PC-9 (cell line): ENCODE measurements at places on chromosomes 1 and 21. TPM values are rescaled to one million over a fixed set of nuclear protein-coding genes. Genes with fewer than 3 reads are reported as not detected.
A peak's percentile ranks its signal among the peaks of the same experiment; 100 is the strongest.

DNA sequence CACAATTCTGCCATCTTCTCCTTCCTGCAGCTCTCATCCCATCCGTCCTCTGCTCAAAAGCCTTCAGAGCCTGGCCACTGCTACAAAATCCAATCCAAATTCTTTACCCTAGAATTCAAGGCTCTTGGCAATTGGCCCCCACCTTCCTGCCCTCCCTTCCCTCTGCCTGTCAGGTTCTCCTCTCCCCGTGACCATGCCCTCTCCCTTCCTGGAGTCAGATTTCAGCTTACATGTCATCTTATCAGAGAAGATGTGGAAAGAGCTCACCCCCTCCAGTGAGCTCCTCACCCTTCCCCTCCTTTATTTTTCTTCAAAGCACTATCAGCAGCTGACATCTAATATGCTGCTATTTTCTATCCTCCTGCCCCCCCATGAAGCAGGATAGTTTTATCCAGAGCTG, 86.9 kb downstream of the GRIK3 start:
- DNase-seq = no peak

- peak; percentile 59 for DNase-seq
Observed at GRCh38 chr1:225746361-225747179, 31.1 kb upstream of the SRP9 start.

DNA sequence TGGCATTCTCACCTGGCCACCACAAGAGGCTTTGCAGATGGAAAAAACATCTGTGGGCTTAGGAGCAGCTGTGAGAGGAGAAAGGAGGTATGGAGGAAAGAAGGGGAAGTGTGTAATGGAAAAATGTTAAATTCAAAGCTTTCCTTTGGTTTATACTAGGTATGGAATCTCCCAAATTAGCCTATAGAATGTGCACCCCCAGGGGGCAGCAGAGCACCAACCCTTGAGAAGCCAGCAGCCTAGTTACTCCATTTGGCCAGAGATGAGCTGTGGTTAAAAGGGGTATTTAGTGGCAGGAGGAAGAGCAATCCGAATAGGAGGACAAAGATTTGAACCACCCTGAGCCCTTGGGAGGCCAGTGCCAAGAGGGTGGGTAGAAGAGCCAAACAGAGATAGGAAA, 97.5 kb upstream of the CTTNBP2NL start:
- peak; percentile 52 for DNase-seq

The PCSK9 gene
- total RNA-seq = 60.7 and 133 TPM in 2 replicates

The ALPL gene
- total RNA-seq = not detected in 2 replicates

- no peak for DNase-seq
Observed at GRCh38 chr1:2151911-2152310, 42.7 kb downstream of the FAAP20 start.

DNA sequence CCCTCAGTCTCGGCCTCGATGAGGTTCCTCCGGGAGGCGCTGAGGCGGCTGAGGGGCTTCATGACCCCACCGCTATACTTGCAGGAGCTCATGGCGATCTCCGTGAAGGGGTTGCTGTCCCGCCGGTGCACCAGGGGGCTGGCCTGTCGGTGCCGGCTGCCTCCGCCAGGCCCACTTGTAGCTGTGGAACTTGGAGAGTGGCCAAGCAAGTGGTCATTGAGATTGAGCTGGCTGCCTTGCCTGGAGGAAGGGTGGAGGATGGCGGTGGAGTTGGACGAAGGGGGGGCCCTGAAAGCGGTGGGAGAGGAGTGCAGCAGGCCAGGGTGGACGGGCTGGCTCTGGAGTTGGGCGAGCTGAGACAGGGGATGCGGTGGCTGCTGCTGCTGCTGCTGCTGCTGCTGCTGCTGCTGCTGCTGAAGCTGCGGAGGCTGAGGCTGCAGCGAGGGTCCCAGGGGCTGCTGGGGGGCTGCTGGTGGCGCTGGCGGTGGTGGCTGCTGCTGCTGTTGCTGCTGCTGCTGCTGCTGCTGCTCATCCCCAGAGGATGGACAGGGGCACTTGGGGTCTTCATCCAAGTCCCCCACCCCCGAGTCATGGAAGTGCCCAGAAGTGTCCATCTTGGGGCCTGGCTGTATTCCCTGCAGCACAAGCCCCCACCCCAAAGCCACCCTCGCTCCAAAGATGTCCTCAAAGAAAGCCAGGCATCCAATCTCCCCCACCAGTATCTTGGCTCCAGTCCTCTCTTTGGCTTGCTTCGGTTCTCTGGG, 548 bp downstream of the KCNN3 start:
- DNase-seq = no peak

The PADI3 gene
- total RNA-seq = 1.1 and 5.0 TPM in 2 replicates

GRCh38 chr1:106526650-106527049, 529.8 kb upstream of the PRMT6 start:
- no peak for DNase-seq

DNA sequence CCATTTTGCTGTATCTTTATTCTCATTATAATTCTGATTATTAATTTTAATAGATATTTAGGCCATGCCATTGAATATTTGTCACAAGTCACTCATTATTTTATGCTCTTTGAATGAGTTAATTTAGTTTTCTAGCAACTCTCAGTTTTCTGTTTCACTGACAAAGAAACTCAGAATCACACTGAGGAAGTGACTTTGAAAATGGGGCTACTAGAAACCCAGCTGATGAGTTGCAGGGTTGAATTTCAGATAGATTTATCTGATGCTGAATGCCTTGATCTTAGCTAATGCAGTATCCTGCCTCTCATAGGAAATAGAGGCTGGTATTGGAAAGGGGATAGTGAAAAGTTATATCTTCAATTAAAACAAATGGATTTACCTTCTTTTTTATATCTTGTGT, 67.4 kb upstream of the PLA2G4A start:
- no peak for DNase-seq

GRCh38 chr21:31531967-31532366, 127.5 kb upstream of the SOD1 start:
- DNase-seq = no peak

The GJB5 gene
- total RNA-seq = 18.1 and 20.0 TPM in 2 replicates

The SIM2 gene
- 17.9 and 18.5 TPM in 2 replicates for total RNA-seq

The CR1L gene
- total RNA-seq = not detected in 2 replicates

- no peak for DNase-seq
Observed at GRCh38 chr1:29756901-29757725, 520.8 kb downstream of the PTPRU start.

GRCh38 chr1:12438349-12438924, 179.6 kb downstream of the DHRS3 start:
- DNase-seq = no peak

The CYB561D1 gene
- 11.6 and 11.7 TPM in 2 replicates for total RNA-seq

The XPR1 gene
- total RNA-seq = 10.4 and 16.8 TPM in 2 replicates

The RIPPLY3 gene
- total RNA-seq = 0.17 TPM in 1 of 2 replicates, not detected in the other

DNA sequence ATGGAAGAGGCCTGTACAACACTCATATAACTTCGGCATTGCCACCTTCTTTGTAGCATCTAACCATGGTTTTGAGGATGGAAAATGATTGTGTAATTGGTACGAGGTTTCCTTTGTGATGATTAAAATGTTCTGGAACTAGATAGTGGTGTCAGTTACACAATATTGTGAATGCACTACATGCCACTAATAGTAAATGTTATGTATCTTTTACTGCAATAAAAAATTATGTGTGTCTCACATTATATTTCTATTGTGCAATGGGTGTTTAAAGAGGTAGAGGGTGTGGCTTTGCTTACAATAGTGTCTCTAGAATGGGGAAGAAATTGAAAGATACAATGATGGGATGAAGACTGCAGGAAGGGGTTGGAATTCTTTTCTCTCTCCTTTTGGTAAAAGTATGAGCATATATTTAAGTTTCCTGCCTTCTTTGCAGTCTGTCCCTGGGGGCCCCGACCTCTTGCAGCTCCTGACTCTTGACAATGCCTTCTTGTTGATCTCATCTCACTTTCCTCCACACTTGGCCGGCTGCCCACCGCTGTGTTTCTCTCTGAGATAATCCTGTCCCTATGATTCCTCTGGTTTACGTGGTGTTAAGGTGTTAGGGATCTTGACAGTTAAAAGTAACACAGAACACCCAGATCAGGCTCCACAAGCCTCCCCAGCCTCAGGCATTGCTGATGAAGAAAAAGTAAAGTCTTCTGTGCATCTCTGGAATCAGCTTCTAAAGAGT, 39.3 kb downstream of the MTARC1 start:
- no peak for DNase-seq

The DMBX1 gene
- 0.79 and 1.0 TPM in 2 replicates for total RNA-seq

The BECN2 gene
- 0.30 and 0.37 TPM in 2 replicates for total RNA-seq

DNA sequence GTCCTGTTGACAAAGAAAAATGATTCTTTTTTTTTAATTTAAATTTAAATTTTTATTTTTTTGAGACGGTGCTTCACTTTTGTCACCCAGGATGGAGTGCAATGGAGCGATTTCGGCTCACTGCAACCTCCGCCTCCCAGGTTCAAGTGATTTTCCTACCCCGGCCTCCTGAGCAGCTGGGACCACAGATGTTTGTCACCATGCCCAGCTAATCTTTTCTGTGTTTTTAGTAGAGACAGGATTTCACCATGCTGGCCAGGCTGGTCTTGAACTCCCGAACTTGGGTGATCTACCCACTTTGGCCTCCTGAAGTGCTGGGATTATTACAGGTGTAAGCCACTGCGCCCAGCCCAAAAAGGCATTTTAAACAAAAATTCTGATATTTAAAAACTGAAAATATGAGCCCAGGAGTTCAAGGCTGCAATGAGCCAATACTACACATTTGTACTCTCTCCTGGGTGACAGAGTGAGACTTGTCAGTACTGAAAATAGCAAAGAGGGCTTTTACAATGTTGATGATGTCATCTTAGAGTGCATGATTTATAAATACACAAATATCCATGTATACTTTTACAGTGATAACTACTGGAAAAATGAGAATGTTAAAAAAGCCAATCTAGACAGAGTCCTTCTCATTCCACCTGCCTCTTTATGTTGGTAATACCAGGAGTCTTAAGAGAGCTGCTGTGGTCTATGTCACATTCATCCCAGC, 56.0 kb upstream of the STUM start:
- no peak for DNase-seq

The CFAP107 gene
- total RNA-seq = not detected in 2 replicates

GRCh38 chr1:30101016-30101415, 622.4 kb downstream of the MATN1 start:
- no peak for DNase-seq

DNA sequence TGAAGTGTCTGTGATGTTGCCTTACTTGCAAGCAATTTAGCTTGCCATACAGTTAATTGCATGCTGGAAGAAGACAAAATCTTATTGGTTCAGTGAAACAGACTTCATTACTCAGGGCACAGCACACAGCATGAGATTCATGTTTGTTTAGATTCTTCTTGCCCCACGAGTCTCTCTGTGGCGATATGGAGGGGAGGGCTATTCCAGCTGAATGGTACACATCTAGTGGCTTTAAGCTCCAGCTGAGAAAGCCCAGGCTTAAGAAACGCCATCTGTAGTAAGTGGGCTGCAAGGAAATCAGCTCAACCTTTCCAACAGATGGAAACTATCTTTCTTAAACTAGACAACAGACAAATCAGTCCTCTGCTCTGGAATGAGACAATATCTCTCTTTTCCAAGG, 1022.0 kb downstream of the NCAM2 start:
- DNase-seq = no peak

The RHD gene
- not detected in 2 replicates for total RNA-seq

- DNase-seq = no peak
Observed at GRCh38 chr1:193549081-193549480, 362.7 kb upstream of the B3GALT2 start.

DNA sequence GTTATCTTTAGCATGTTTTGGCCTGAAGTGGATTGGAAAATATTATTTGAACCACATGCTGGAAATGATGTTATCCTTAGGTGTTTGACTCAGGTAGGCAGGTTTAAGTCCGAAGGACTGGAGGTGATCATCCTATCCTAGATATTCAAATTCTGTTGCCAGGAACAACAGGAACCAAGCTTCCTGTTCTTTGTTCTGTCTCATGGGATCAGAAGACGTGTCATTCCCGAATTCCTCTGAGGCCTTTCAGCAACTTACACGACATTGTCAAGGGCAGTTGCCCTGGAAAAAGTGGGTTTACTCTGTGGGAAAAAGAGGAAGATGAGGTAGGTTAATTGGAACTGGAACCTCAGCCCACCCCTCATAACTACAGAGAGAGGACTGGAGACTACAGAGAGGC, 36.6 kb downstream of the SLAMF6 start:
- DNase-seq = no peak

DNA sequence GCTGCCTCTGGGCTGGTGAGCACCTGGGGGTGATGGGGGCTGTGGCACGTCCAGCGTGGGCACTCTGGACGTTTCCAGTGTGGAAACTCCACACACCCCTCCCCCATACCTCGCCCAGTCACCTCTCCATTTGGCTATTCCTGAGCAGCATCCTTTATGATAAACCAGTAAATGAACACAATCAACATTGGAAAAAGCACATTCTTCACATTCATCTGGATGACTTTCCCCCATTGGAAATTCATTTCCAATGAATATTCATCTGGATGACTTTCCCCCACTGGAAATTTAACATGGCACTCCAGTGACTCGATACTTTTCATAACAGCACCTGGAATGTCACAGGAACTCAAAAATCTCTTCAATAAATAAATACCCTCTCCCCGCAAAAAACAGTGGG, 104.8 kb upstream of the KRTAP19-8 start:
- no peak for DNase-seq

The AJAP1 gene
- total RNA-seq = not detected in 2 replicates

- DNase-seq = no peak
Observed at GRCh38 chr1:181948372-181948771, 113.1 kb downstream of the ZNF648 start.

- DNase-seq = no peak
Observed at GRCh38 chr1:42177541-42177981, 13.0 kb upstream of the GUCA2A start.

GRCh38 chr1:178150610-178151009, 56.7 kb downstream of the RASAL2 start:
- no peak for DNase-seq
